Stimulated activated CD8-positive, alpha-beta memory T cell treated with anti-CD3 and anti-CD28 coated beads, Interleukin-7, amount 100 ng/mL, for 4 hours (primary cell): ENCODE measurements at places on chromosomes 2 and 18.

GRCh38 chr2:160507464-160507863, 13.9 kb upstream of the RBMS1 start:
- DNase-seq, result no peak

GRCh38 chr18:75131381-75132000, 77.4 kb downstream of the PTGR3 start:
- DNase-seq, result no peak

DNA sequence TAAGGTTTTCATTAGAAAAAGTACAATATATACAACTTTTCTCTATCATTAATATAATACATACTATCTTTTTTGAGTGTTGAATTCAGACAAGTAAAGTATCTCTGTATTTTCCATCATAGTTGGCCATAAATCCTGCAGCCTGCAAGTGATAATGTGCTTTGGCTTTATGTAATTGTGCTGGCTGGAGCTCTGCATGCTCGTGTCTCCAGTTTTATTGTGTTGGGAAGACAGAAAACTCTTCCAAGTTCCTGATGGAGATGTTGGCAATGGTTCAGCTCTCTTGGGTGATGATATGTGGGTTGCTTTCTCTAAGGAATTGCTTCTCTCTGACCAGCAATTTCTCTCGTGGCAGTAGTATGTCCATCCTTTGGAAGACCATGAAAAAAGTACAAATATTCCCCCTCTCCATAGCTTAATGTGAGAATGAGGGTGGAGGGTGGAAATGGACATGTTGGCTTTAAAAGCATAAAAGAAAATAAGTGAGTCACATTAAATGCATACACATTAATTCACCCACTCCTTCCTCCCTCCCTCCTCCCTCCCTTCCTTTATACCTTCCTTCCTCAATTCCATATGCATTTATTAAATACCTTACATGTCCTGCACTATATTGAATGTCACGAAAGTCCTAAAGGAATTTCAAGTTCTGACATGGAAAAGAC, 344.2 kb downstream of the MTX2 start:
- DNase-seq, result no peak

- no peak for DNase-seq
Observed at GRCh38 chr18:3910512-3910911, 460.5 kb downstream of the TGIF1 start.

DNA sequence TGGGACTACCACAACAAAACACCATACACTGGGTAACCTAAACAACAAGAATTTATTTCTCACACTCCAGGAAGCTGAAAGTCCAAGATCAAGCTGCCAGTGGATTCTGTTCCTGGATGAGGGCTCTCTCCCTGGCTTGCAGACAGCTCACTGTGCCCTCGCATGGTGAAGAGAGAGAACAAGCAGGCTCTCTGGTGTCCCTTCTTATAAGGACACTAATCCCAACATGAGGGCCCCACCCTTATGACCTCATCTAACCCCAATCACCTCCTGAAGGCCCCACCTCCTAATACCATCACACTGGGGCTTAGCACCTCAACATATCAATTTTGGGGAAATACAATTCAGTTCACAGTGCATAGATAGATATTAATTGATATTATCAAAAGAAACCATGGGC, 83.5 kb downstream of the BIN1 start:
- DNase-seq, result no peak

DNA sequence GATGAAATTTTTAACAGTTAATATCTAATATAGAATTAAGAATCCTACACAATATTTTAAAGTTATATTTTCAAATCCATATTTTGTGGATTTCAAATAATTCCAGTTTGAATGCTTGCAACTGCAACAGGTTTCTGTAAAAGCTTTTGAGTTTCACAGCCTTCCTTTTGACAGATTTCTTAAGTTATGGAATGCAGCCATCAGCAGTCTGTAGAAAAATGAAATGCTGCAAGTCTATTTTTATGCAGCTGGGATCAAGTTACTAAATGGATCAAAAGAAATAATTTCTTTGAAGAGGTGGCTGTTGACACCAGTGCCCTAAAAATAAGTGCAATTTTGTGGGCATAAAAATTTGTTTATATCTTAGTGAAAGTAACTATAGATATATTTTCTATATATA, 657.2 kb downstream of the NRXN1 start:
- no peak for DNase-seq

DNA sequence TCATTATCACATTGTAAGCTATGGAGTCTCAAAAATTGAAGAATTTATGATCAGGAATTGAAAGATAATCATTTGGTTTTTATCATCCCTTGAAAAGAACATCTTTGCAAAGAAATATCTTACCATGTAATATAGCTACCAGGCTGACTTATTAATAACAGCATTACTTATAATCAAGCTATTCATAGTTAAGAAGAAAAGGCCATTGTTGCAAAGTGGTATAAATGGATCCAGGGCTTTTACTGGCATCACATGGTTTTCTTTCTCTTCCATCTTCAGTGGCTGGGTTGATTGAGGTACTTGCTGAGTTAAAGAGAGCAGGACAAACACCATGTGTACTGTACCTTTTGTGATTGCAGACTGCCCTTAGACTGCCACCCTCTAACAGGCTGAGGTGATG, 39.6 kb downstream of the MFSD6 start:
- no peak for DNase-seq

- no peak for DNase-seq
Observed at GRCh38 chr2:82224301-82224940, 1919.9 kb upstream of the LRRTM1 start.

DNA sequence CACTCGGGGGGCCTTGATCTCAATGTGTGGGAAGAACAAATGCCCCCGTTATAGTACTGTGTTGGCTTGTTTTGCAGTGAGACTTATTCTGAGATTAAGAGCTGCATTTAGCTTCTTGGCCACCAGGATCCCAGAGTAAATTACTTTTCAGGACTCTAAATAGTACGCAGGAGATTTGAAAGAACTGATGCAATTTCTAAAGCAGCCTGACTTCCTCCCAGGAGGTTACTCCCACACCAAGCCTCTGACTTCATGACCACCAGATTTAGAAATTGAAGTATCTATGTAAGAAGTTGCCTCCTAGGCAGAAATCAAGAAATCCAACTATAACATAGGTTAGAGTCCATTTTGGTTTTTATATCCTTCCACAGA, 67.0 kb downstream of the FEZ2 start:
- DNase-seq, result no peak

- no peak for DNase-seq
Observed at GRCh38 chr18:61222206-61222605, 111.0 kb upstream of the CDH20 start.

DNA sequence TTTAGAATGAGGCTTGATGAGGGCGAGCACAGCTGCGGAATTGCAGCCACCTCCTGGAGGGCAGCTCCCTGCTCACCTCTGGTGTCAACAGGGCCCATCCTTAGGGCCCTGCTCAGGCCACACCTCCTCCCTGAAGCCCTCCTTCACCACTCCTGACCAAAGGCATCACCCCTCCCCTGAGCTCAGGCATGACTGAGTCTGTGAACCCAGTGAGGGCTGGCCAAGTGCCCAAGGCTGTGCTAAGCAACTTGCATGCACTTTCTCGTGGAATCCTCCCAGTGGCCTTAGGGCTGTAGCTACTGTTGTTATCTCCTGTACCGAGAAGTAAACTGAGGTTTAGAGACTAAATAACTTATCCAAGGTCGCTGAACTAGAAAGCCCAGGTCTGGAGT, 101.7 kb downstream of the KLHL29 start:
- DNase-seq, result no peak

DNA sequence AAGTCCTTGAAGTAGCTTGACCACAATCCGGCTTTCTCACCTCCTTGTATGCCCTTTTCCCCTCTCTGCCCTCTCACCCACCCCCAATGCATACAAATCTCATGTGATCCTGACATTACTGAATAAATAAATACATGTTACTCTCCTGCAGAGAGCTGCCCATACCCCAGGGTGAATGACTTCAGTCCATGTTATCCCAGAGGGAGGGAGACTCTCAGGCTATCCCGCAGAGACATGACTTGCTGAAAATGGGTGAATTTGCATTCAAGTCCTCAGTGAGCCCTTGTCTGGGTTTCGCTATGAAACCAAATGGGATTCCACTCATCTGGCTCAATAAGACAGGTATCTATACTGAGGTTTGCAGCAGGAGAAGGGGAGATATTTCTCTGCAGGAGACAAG, 168.5 kb downstream of the FHOD3 start:
- no peak for DNase-seq

GRCh38 chr2:190497428-190497827, 37.1 kb downstream of the NEMP2 start:
- DNase-seq, result no peak

DNA sequence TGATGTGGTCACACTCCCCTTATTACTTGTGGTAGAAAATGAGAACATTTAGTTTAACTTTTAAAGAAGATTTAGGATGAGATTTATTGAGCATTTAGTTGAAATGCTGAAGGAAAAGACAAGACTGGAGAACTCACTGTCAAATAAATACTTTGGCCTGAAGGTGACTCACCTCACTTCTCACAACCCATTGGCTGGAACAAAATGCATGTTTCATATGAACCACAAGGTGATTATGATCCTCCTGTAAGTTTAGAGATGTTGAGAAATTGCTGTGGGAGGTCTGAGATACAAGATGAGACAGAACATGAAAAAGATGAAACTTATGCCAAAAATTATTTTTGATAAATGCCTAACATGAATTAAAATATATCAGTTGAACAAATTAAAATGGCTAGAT, 1004.5 kb downstream of the SOCS6 start:
- DNase-seq, result no peak

- no peak for DNase-seq
Observed at GRCh38 chr2:69544951-69545350, 98.6 kb downstream of the AAK1 start.

DNA sequence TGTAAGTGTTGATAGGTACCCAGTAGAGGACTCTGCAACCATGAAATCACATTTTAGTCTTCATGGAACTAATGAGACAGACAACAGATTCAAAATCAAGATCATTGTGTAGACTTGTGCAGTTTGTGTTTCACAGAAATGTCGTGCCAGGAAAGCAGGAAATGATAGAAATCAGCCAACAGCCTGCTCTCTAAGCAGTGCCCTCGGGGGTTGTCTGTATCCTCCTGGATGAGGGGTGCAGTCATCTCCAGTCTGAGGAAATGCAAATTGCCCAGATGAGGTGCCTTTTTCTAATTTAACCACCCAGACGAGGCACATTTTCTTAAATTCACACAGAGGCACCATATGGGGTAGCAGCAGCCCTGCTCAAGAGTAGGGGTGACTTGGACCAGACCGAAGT, 663.1 kb downstream of the XIRP2 start:
- DNase-seq, result no peak

DNA sequence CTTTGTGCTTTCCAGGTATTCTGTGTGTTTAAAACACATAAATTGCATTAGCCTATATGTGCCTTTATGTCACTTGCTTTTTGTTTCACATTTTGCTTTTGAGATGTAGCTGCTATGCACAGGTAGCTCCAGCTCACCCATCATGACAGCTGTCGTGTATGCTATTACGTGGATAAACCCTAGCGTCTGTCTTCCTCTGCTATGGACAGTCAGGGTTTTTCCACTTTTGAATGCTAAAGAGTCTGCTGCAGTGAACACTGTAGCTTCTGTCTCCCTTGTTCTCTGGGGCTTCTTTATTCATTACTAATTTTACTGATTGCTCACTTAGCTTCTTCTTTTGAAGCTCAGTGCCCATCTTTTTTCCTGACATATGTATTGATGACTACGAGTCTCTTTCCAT, 24.7 kb upstream of the MBP start:
- DNase-seq, result no peak

DNA sequence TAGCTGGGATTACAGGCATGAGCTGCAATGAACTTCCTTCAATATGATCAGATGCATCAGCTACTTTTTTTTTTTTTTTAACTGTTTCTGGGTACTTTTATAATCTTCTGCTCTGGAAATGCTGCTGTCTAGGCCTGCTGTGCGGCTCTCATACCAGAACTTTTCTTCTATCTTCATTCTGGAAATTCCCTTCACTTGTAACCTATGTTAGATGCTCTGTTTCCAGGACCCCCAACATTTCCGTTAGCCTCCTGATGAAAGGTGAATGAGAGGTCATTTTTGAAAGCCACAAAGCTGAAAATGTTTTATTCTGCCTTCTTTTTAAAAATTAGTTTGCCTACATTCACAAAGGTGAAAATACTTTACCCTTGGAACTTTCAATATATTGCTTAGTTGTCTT, 8.6 kb downstream of the AGFG1 start:
- DNase-seq, result no peak

GRCh38 chr2:44879269-44880124, 62.0 kb upstream of the SIX3 start:
- no peak for DNase-seq

- DNase-seq, result no peak
Observed at GRCh38 chr2:223782629-223783028, 54.8 kb downstream of the AP1S3 start.

DNA sequence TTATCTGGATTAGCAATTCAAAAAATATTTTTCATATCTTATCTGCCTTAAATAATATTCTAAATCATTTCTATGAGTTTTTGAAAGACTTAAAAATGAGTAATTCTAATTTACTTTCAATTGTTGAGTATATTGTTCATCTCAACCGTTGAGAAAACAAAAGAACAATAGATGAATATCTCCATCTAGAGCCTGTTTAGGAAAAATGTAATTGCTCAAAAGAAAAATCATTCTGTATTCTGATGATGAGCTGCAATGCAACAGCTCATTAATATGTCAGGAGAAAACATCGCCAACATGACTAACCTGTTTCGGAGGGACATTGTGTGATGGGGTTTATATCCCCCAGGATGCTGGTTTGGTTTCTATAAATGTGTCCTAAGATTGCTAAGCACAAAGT, 417.6 kb downstream of the SUCLG1 start:
- no peak for DNase-seq

GRCh38 chr2:28652217-28652616, 99.4 kb upstream of the PPP1CB start:
- DNase-seq, result no peak

GRCh38 chr2:167355821-167356220, 467.5 kb downstream of the XIRP2 start:
- DNase-seq, result no peak

- DNase-seq, result no peak
Observed at GRCh38 chr2:18900691-18901141, 311.3 kb upstream of the NT5C1B start.

GRCh38 chr18:7191736-7192135, 39.2 kb upstream of the LRRC30 start:
- no peak for DNase-seq

DNA sequence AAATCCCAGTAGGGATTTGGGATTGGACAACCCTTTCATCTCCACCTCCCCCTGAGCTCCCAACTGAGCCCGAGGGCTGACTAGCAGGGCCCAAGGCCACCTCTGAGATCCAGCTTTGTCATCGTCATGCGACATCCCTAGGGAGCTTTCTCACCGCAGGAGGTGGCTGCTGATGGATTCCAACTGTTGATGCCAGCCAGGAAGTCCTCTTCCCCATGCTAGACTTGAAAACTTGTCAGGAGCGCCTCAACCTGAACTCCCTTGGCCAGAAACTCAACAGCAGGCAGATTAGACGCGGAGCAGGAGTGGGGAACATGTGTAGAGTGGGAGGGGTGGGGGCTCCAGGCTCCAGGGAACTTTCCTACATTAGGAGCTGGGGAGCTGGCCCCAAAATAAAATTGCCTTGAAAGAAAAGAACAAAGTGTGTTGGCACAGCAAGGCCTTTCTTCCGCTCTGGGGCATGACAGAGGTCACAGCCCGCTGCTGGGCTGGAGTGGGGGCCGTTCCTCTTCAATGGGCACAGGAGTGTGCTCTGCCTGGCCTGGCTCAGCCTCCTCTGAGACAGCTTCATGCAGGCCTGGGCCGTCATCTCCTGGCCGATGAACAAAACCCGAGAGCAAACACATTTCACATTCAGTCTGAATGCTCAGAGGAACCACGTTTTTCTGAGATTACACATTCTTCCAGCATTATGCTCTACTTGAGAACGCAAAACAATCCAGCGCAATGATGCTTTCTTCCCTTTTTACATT, 34.5 kb downstream of the EMILIN2 start:
- DNase-seq, result no peak
